ENCODE measurements at places on chromosomes 3 and 15. TPM values are rescaled to one million over a fixed set of nuclear protein-coding genes. Genes with fewer than 3 reads are reported as not detected.

- no peak for DNase-seq
- H3K36me3 ChIP-seq, result no peaks in the 10 kb centered on the region
- H3K27me3 ChIP-seq, result no peaks in the 10 kb centered on the region
- H3K4me1 ChIP-seq, result no peaks in the 10 kb centered on the region
- H3K27ac ChIP-seq, result no peak overlapping the region
- H3K4me3 ChIP-seq, result no peak overlapping the region
Measured at GRCh38 chr15:88089731-88090130, 166.8 kb downstream of the NTRK3 start.

Gene THPO
- not detected for total RNA-seq

Gene B3GNT5
- total RNA-seq, result 30.8 TPM

DNA sequence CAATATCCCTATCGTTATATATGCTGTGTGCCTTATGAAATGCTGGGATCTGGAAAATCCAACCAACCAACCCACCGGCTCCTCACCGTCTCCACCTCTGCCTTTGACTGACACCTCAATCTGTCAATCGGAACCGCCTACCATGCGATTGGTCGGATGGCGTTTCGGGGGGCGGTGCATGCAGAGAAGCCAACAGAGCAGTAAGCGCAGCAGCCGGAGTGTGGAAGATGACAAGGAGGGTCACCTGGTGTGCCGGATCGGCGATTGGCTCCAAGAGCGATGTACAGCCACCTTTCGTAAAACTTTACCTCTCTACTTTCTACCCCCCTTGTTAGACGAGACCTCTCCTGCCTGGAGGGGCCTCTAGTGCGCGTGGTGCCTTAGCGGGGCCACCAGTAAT lies 6.3 kb downstream of the CLK3 start:
- peaks cover 81% of the 10 kb centered on the region for H3K36me3 ChIP-seq
- no peaks in the 10 kb centered on the region for H3K27me3 ChIP-seq
- H3K4me1 ChIP-seq, result peaks cover 38% of the 10 kb centered on the region

Gene SLC22A14
- 0.64 TPM for total RNA-seq

DNA sequence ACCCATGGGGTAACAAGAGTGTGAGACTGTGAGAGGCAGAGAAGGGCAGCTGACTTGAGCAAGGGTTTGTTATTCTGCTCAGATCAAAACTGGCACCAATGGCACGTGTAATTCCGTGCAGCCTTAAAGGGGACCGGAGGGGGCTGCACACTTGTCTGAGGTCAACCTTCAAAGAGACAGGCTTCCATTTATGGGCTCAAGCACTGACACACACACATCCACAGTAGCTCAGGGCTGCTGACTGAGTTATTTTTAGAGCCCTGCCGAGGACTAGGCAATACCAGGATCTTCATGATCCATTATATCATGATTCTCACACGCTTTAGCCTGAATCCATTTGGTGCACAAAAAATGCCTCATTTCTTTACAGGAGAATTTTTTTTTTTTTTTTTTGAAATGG lies 20.6 kb upstream of the SPTBN5 start:
- no peak overlapping the region for H3K27ac ChIP-seq
- no peak for DNase-seq
- H3K36me3 ChIP-seq, result peaks cover 29% of the 10 kb centered on the region
- H3K4me3 ChIP-seq, result no peak overlapping the region

GRCh38 chr3:112777811-112778210 lies 68.9 kb downstream of the CD200R1L start:
- no peaks in the 10 kb centered on the region for H3K36me3 ChIP-seq
- DNase-seq, result no peak

- H3K36me3 ChIP-seq, result no peaks in the 10 kb centered on the region
- no peak overlapping the region for H3K4me3 ChIP-seq
- no peaks in the 10 kb centered on the region for H3K27me3 ChIP-seq
- H3K4me1 ChIP-seq, result peaks cover 2% of the 10 kb centered on the region
Measured at GRCh38 chr3:171236265-171237008, 209.9 kb upstream of the SLC2A2 start.

DNA sequence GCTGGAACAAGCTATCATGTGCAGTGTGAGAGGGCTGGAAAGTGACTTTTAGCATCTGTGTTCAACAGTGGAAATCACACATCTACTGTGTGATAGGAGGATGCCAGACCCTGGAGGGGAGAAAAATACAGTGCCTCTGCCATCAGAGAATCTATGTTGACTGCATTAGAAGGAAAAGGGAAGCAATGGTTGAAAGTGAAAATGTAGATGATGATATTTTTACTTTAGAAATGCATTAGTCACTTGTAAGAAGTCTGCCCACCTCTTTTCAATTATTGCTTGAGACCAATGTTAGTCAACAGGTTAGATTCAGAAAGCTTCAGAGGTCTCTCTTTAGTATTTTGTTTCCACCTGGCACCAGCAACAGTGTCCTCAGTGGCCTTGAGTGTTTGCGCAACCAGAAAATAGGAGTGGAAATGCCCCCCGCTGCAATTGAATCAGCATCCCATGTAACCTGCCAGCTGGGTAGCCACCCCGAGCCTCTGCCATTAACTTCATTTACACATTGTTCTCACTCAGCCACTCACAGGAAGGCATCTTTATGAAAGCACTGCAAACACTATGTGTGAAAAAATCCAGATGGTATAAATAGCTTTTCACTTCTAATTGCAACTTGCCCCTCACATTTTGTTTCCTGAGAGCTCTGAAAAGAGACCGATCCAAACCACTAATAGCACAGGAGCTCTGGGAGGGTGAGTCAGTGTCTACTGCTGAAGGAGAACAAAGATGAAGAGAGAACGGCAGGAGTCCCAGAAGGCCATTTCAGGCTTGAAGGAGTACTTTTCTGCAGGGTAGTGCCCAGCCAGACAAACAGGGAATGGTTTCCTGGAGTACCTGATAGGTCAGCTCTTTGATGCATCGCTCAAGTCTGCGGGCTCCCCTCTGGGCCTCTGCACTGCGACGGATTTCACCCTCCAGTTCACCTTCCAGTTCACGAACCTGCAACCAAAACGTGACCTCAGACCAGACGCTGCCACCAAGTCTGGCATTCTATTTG lies 92.1 kb downstream of the HHLA2 start:
- H3K4me3 ChIP-seq, result no peak overlapping the region
- DNase-seq, result no peak
- H3K4me1 ChIP-seq, result peaks cover 10% of the 10 kb centered on the region
- no peak overlapping the region for H3K27ac ChIP-seq
- H3K36me3 ChIP-seq, result no peaks in the 10 kb centered on the region
- H3K27me3 ChIP-seq, result no peaks in the 10 kb centered on the region

DNA sequence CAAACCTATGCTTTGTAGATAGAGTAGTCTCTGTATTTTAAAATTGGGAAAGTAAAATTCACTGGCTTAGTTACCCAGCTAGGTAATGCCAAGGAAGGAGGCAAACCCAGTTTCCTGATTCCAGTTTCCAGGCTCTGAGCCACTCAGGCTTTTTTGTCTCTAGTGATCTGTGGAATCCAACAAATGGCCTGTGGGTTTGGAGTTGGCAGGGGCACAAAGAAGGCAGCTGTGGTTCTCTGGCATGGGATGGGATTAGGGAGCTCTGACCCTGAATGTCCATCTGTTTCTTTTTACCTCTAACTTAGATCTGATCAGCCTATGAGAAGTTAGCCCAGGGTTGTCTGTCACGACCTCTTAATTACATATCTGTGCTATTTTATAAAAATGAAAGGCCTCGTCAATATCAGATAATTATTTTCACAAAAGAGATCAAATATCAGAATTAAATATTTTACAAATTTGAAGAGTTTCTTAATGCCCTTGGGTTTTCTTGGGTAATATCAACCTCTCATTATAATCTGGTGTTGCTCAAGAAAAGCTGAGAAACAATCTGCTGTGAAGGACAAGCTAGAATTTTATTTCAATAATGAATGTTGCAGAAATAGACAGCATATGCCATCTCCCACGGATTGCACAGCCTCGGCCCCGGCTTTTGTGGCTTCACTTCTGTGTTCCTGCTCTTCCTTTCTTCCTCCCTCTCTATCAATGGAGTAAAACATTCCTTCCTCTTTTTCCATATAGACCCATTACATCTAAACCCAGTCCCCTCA lies 63.7 kb upstream of the DAZL start:
- H3K4me1 ChIP-seq, result no peaks in the 10 kb centered on the region
- H3K27ac ChIP-seq, result no peak overlapping the region
- no peak overlapping the region for H3K4me3 ChIP-seq
- no peaks in the 10 kb centered on the region for H3K27me3 ChIP-seq
- no peaks in the 10 kb centered on the region for H3K36me3 ChIP-seq
- no peak for DNase-seq

Gene GOLGA8Q
- total RNA-seq, result not detected

- no peaks in the 10 kb centered on the region for H3K4me1 ChIP-seq
- no peak overlapping the region for H3K27ac ChIP-seq
- no peaks in the 10 kb centered on the region for H3K36me3 ChIP-seq
- no peak overlapping the region for H3K4me3 ChIP-seq
- H3K27me3 ChIP-seq, result no peaks in the 10 kb centered on the region
Measured at GRCh38 chr3:152511904-152512303, 243.2 kb downstream of the MBNL1 start.

Gene GPR149
- not detected for total RNA-seq

Gene KLHL40
- not detected for total RNA-seq

DNA sequence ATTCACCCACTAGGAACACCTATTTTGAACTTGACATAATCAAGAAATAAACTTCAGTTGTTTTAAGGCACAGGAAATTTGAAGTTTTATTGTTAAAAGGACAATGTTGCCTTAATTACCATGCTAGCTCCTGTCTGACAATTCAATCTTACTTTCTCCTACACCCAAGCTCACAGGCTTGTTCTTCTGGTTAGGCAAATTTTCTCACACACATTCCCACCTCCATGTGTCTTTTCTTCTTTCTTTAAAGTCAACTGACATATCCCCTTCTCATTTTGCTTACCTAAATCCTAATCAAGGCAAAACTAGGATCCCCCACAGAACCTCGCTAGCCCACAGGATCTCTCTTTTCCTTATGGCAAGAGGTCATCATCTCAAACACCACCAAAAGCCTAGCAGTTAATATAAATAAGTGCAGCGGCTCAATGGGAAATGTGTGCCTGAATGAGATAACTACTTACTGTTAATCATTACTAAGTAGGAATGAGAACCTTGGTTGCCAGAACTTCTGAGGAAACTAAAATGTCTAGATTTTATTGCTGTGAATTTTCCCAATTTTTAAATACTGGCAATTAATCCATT lies 189.3 kb downstream of the PLCH1 start:
- DNase-seq, result no peak
- H3K4me1 ChIP-seq, result no peaks in the 10 kb centered on the region
- H3K27ac ChIP-seq, result no peak overlapping the region
- H3K36me3 ChIP-seq, result no peaks in the 10 kb centered on the region
- H3K4me3 ChIP-seq, result no peak overlapping the region
- H3K27me3 ChIP-seq, result no peaks in the 10 kb centered on the region

DNA sequence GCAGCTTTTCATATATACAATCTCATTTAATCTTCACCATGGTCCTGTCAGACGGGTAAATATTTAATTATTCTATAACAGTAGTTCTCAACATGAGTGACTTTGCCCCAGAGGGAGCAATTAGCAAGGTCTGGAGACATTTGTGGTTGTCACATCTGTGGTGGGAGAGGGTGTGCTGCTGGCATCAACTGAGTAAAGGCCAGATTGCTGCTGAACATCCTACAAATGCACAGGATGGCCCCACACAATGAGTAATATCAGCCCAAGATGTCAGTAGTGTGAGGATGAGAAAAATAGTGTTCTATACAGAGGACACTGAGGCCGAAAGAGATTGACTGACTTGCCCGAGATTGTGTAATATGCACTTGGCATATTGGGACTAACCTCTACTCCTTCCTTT lies 156.0 kb downstream of the AGBL1 start:
- H3K27ac ChIP-seq, result no peak overlapping the region
- peaks cover 15% of the 10 kb centered on the region for H3K27me3 ChIP-seq
- H3K4me1 ChIP-seq, result no peaks in the 10 kb centered on the region
- H3K36me3 ChIP-seq, result no peaks in the 10 kb centered on the region

GRCh38 chr3:88005066-88005465 lies 53.7 kb downstream of the CGGBP1 start:
- H3K36me3 ChIP-seq, result no peaks in the 10 kb centered on the region
- H3K27me3 ChIP-seq, result no peaks in the 10 kb centered on the region
- no peak overlapping the region for H3K27ac ChIP-seq
- no peak overlapping the region for H3K4me3 ChIP-seq

DNA sequence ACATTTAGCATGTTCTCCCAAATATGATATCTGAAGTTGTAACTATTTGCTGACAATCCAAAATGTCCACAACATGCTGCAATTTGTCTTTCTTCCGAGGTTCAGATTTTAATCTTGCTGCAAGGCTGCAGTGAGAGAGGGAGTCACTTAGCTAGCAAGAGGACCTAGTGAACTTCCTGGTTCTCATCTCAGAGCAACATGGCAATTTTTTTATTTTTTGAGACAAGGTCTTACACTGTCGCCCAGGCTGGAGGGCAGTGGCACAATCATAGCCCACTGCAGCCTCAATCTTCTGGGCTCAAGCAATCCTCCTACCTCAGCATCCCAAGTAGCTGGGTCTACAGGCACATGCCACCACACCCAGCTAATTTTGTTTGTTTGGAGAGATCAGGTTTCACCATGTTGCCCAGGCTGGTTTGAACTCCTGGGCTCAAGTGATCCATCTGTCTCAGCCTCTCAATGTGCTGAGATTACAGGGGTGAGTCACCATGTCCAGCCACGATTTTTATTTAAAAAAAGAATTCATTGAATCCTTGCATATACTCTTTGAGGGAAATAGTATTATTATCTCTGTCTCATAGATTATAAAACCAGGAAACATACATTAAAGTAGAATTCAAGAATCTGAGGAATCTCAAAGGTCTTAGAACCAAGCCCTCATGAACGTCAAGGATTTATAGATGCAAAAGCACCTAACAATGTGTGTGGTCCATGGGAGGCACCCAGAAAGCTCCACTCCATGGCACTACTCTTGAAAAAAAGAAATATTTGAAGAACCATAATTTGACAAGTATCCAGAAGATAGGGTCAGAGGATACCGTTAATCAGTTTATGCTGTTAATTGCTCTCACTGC lies 9.1 kb downstream of the HDC start:
- no peak overlapping the region for H3K27ac ChIP-seq
- H3K4me3 ChIP-seq, result no peak overlapping the region
- no peak for DNase-seq
- peaks cover 17% of the 10 kb centered on the region for H3K4me1 ChIP-seq

Gene PCOLCE2
- 7.5 TPM for total RNA-seq

- no peak overlapping the region for H3K4me3 ChIP-seq
- H3K4me1 ChIP-seq, result peaks cover 23% of the 10 kb centered on the region
- H3K27ac ChIP-seq, result peak overlapping the region; percentile 21
- no peaks in the 10 kb centered on the region for H3K36me3 ChIP-seq
Measured at GRCh38 chr15:68618394-68618793, 39.6 kb downstream of the CORO2B start.

- no peaks in the 10 kb centered on the region for H3K27me3 ChIP-seq
- no peak for DNase-seq
- H3K4me1 ChIP-seq, result no peaks in the 10 kb centered on the region
- H3K27ac ChIP-seq, result no peak overlapping the region
Measured at GRCh38 chr15:31102039-31102321, 455 bp upstream of the TRPM1 start.

DNA sequence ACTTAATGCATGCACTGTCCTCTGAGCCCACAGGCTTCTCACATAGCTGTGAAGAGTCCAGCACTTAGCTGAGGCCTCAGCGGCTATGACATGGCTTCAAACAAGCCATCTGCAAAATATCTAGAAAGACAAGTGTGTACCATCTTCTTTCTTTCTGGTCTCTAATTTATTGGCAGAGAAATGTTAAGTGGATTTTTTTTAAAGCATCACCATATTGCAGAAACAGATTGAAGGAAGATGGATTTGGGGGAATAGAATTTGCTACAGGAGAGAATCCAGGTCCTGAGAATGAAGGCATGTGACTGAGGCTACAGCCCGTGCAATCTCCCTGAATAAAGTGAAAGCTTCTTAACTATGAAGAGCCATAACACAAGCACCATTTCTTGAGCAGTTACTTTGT lies 567.3 kb downstream of the PDCD6IP start:
- no peak overlapping the region for H3K27ac ChIP-seq
- H3K27me3 ChIP-seq, result no peaks in the 10 kb centered on the region
- H3K4me3 ChIP-seq, result no peak overlapping the region
- no peaks in the 10 kb centered on the region for H3K36me3 ChIP-seq
- peaks cover 3% of the 10 kb centered on the region for H3K4me1 ChIP-seq
- DNase-seq, result no peak
